Activated T-cell treated with anti-CD3 and anti-CD28 coated beads, Interleukin-2, amount 50 U/mL, for 48 hours (primary cell): ENCODE measurements at places on chromosomes 4 and X.

DNA sequence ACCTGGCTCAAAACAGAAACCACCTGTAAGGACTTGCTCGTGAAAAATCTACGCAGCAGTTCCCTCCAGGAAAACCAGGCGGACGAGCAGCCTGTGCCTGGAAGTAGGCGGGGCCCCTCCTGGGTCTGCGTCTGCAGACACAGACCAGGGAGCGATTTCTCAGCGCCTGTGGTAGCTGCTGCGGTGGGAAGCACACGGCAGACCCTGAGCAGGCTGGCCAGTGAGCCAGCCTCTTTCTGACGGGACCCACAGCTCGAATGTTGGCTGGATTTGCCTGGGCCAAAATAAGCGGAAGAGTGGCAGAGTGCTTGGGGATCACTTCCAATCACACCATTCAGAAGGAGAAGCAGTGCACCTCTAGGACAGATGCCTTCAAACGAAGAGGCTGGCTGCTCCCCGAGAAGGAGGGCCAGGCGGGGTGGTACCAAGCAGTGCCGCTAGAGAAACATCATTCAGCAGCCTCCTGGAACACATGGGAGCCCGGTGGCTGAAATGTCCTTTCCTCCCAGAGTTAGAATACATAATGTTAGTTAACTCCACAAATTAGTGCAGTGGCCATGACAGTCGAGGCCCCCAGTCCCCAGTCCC is 85.9 kb downstream of the GATB start:
- no peak for DNase-seq

DNA sequence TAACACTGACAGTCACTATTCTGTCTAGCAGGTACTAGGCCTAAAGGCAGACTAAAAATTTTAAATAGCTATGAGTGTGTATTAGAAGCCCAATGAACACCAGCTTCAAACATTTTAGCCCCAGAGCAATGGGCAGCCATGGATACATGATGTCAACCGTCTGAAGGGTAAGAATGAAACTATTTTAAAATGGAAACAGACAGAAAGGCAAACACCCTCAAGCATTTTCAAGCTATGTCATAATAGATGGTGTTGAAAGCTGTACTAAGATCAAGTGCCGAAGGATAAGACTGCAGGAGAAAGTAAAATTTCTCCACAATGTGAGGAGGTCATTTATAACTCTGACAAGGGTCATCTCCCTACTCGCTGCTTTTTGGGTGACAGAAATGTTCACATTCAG is 225.0 kb downstream of the COL25A1 start:
- no peak for DNase-seq

DNA sequence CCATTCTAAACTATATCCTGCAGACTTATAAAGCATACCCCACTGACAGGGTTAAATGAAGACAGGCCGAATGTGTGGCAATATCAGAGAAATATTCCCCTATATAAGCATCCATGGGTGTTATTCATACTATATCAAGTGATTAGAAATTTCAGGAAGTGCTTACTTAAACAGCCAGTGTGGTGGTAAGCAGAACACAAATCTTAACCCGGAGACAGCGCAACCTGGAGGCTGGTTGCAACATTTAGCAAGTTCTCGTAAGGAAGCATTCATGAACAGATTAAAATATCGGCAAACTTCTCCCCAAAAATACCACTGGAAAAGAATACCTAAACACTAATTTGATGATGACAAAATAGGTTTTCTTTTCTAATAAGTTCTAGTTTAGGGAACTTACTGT is 261.2 kb downstream of the CBLL2 start:
- no peak for DNase-seq

DNA sequence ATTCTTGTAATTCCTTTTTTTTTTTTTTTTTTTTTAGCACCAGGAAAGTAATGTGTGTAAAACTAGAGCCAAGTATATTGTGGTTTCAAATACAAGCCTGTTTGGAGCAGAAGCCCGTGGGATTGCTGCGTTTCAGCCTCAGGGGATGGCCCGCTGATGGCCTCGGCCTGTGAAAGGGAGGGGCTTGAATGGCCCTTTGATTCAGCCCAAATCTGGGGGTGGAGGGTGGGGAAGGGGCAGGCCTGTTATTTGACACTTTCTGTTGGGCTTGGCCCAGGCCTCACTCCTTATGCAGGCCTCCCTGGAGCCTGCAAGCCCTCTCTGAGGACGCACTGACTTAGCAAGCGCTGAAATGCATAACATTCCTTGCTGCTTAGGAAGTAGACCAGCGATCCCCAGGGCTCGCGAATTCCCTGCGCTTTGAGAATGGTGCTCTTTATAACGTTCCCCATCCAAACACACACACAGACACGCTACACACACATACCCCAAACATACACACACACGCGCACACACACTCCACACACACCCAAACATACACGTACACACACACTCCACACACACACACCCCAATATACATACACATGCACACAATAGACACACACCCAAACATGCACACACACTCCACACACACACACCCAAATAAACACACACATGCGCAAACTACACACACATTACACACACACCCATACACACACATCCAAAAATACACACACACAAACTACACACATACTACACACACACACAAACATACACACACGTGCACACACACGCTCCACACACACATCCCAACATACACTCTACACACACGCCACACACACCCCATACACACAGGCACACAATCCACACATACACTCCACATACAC is 29.6 kb downstream of the TLR10 start:
- DNase-seq = no peak

GRCh38 chr4:141127884-141128283 is 5.4 kb downstream of the RNF150 start:
- DNase-seq = no peak

GRCh38 chrX:119229253-119229615 is 6.9 kb upstream of the PGRMC1 start:
- no peak for DNase-seq

GRCh38 chr4:167119392-167119791 is 114.9 kb downstream of the SPOCK3 start:
- no peak for DNase-seq

GRCh38 chr4:114386637-114387233 is 211.9 kb upstream of the UGT8 start:
- DNase-seq = no peak
